ENCODE measurements at places on chromosomes 4 and X.

DNA sequence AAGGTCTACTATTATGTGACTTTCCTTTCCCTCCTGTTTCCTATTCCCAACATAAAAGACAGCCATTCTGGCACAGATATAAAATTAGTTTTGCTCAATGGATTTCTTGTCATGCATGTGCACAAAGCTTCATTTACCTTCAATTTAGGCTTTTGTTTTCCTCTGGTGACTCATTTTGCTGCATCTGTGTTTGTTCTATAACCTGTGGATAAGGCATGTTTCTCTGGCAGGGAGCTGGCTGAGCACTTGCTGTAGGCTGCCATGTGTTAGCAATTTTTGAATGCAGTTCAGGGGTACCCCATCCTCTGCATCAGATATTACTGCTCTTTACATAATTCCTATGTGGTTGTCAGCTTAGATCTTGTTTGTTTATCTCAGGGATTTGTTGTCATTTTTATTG, 202.8 kb upstream of the GRID2 start:
- ATAC-seq = no peak

GRCh38 chrX:13901354-13901753, 84.5 kb upstream of the GPM6B start:
- no peak for ATAC-seq

DNA sequence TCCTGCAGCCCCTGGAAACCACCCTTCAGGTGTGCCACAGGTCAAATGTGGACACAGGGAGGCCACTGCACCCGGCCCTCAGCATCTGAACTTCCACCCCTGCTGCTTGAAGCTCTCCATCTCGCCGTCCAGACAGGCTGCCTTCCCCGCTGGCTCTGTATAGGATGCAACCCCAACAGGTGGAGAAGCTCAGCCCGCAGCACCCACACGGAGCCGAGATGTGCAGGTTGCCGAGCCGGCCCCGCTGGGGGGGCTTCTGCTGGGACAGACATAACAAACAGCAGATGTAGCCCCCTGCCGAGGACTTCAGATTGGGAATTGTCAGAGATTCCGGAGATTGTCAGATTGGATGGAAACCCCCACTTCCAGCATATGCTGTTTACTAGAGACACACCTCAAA, 20.5 kb downstream of the TMEM187 start:
- no peak for ATAC-seq

GRCh38 chr4:38424151-38424871, 239.7 kb upstream of the KLF3 start:
- ATAC-seq = no peak

DNA sequence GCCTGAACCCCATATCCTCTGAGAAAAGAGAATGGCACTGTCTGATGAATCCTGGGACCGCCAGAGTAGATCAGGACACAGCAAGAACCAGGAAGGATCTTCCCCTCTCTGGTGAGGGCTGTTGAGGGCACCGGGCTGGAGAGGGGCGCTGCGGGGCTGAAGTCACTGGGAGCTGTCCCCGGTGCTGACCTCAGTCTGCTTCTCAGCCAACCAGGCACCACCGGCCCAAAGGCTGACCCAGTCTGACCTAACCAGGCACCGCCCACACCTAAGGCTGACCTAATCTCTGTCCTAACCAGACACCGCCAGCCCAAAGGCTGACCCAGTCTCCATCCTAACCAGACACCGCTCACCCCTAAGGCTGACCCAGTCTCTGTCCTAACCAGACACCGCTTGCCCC, 82.8 kb downstream of the CPZ start:
- no peak for ATAC-seq

GRCh38 chr4:141501931-141502330, 134.5 kb upstream of the IL15 start:
- ATAC-seq = no peak

DNA sequence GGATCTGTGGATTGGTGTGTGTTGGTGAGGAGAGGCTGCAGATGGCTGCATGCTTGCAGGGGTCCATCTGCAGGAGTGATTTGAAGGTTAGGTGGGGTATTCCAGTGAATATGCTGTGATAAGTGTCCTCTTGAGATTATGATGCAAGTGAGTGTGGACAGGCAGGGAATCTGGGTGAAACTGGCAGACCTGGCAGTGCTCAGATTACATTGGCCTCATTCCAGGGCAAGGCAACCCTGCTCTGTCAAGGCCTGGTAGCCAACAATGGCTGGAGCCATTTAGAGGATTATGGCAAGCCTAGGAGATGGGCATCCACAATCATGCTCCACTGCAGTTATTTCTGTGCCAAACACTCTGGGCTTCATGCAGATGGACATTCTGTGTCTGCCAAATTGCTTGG, 113.9 kb downstream of the RTL3 start:
- ATAC-seq = no peak

DNA sequence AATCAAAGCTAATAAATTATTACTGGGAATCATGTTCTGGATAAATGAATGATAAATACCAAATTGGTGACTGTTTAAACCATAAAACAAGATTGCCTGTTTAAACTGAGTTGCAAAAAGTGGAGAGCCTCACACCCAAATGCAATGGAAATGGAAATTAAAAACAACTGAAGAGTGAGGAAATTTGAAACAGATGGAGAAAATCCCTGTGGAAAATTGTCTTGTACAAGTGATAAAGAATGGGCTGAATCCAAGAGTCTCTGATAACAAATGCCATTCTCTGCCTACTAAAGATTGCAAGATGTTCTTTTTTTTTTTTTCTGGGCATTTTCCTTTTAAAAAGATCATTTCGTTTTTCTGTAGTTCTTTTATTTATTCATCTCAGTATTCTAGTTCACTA, 426.3 kb downstream of the NLGN4X start:
- ATAC-seq = no peak

GRCh38 chr4:20192736-20193135, 59.0 kb upstream of the SLIT2 start:
- ATAC-seq = no peak

GRCh38 chr4:39259571-39260330, 77.4 kb downstream of the WDR19 start:
- no peak for ATAC-seq

GRCh38 chr4:100098011-100098545, 92.2 kb downstream of the DDIT4L start:
- no peak for ATAC-seq

DNA sequence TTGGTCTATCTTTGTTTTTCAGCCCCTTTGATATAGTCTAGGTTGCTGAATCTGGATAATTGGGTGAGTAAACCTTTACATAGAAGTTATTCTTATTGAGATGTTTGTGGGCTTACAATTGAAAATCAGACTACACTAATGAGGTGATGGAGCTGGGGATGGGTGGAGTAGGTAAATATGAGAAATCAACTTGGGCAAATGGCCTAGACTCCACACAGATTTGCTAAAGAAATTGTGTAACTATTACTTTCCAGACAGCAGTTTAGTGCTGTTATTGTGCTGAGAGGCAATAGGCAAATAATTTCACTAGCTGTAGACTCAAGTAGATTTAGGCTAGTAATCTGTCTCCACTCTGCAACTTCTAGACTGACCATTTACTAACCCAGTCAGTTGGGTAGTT, 8.2 kb downstream of the DIAPH2 start:
- ATAC-seq = no peak

DNA sequence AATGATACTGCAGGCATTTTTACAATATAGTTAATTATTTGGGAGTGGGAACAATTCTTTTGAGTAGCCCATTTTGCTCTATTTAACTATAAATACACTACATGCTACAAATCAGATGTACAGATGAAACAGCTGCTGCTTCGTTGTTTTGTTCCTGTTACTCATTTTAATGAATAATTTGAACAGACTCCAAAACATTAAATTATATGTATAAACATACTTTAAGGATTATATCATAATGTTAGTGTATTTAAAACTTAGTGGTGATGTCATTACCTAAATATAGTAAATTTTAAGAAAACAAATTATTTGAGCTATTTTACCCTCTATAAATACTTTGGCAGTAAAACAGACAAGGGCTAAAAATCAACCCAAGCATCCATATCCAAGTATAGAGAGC, 60.7 kb downstream of the GAB1 start:
- ATAC-seq = no peak

DNA sequence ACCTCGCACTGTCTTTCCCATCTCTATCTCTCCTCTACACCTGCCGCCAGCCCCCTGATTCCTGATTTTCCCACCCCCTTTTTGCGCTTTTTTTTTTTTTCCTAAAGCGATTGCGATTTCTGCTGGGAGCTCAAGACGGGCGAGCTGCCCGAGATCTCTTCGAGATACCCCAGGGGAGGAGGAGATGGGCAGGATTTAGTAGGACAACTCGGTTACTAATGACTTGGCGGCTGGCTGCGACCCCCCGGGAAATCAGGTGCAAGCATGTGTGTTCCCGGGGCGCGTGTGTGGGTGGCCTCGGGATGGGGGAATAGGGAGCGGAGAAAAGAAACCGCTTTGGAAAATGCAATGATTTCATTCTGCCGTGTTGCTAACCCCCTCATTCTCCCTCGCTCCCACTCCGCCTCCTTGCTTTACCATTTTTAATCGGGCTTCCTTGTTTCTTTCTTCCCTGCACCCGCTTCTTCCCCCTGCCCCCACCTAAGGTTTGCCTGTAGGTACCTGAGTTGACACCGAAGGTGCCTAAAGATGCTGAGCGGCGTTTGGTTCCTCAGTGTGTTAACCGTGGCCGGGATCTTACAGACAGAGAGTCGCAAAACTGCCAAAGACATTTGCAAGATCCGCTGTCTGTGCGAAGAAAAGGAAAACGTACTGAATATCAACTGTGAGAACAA, 4.4 kb downstream of the SLITRK2 start:
- ATAC-seq = no peak

GRCh38 chr4:80925293-80925692, 105.2 kb upstream of the BMP3 start:
- ATAC-seq = no peak

GRCh38 chrX:97398030-97398551, 514.4 kb downstream of the RPA4 start:
- peak; percentile 69 for ATAC-seq

DNA sequence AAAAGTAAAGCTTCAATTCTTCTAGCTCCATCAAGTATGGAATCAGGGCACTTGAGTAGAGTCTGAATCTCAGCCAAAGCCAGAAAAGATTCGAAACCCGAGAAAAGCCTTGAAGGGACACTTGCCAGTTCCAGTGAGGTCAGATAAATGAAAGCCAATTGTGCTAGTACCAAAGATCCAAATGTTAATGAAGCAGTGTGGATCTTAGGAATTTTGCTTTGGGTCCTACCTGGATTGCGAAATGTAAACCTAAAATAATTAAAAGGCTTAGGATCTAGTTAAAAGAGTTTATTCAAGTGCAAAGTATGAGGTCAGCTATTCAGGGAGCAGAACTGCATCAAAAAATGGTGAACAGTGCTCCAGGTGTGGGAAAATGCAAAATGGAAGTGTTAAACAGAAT, 552.6 kb downstream of the NAP1L3 start:
- no peak for ATAC-seq

DNA sequence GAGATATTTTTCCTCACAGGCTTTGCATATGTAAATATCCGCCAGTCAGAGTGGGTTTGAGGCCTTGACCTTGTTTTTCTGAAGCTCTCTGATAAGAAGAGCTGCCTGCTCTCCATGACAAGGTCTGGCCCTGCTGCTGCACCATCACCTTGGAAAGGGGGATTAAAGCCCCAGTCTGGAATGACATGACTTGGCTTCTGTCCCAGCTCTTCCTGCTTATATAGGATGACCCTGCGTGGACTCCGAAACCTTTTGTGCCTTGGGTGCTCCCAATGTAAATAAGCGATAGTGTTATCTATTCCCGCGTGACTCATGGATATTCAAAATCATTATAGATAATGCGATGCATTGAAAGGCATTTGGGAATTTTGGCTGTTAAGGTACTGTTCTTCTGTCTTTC, 139.3 kb downstream of the BMPR1B start:
- ATAC-seq = no peak

DNA sequence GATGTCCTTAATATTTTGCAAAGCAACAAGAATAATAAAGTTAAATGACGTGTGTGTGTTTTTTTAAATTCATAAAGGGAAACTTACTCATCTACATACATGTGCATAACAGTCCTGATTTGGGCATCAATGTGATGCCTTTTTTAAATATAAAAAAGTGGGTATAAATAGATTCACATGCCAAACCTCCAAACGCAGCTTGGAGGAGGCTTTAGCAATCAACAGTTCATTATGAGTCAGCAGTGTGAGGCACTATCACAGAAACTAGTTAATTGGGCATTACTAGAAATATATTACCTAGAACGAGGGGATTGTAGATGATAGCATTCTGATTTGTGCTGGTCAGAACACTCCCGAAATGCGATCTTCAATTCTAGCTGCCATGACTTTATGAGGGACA, 115.1 kb downstream of the HS6ST2 start:
- no peak for ATAC-seq

- ATAC-seq = no peak
Measured at GRCh38 chr4:80390178-80390577, 54.6 kb downstream of the CFAP299 start.

DNA sequence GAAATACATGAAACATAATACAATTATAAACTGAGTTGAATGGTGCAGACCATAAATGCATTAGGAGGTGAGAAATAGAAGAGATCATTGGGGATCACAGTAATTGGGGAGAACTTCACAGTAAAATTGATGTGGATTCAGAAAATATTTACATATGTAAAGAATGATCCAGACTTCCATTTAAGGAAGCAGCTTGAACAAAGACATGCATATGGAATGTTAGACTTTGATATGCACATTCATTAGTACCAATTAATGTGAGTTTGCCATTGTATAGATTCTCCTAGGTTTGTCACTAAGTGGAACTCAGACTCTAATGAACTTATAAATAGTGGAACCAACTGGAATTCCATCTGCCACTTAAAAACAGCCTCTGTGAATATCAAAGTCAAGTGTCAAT, 235.6 kb downstream of the PARM1 start:
- ATAC-seq = no peak

DNA sequence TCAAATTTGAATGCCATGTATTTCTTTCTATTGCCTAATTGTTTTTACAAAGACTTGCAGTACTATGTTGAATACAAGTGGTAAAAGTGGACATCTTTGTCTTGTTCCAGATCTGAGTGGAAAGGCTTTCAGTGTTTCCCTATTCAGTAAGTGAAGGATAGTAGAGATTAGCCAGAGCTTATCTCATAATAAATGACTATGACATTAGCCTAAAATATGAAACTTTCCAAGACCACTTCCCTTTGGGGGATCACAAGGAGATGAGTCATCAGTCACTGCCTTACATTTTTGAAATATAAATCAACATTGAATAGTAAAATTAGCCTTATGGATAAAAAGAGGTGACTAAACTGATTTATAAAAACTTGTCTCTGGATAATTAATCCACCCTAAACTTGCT, 554.1 kb upstream of the MAGEB2 start:
- no peak for ATAC-seq

DNA sequence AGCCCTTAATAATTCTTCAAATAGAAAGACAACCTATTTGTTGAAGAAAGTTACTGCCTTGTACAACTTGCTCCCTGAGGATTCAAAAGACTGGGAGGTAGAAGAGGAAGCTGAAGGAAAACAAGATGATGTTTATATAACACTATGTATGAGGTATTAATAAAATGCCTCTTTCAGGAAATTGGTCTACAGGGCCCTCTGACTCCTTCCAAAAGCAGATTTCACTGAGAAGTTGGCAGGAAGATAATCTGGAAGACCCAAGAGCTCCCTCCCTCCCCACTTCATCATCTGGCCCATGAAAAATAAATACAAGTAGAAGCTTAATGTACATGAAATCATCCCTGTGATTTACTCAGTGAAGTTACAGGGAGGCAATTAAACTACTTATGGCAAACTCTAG, 107.5 kb upstream of the MAGEC2 start:
- ATAC-seq = no peak

- no peak for ATAC-seq
Measured at GRCh38 chr4:14910411-14910810, 91.9 kb upstream of the CPEB2 start.

Measured in activated T-helper 17 cell treated with anti-CD3 and anti-CD28 coated beads, Interleukin-2, amount 50 U/mL, for 72 hours (primary cell).